ENCODE measurements at places on chromosomes 2 and 18.

DNA sequence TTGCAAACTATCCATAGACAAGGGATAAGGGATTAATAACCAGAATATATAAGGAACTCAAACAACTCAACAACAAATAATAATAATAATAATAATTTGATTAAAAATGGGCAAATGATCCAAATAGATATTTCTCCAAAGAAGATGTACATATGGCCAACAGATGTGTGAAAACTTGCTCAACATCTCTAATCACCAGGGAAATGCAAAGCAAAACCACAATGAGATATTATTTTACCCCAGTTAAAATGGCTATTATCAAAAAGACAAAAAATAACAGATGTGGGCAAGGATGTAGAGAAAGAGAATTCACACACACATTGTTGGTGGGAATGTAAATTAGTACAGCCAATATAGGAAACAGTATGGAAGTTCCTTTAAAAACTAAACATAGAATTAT lies 26.9 kb downstream of the DNAH7 start:
- no peak for DNase-seq

GRCh38 chr2:98658816-98659490 lies 50.6 kb downstream of the UNC50 start:
- no peak for DNase-seq

DNA sequence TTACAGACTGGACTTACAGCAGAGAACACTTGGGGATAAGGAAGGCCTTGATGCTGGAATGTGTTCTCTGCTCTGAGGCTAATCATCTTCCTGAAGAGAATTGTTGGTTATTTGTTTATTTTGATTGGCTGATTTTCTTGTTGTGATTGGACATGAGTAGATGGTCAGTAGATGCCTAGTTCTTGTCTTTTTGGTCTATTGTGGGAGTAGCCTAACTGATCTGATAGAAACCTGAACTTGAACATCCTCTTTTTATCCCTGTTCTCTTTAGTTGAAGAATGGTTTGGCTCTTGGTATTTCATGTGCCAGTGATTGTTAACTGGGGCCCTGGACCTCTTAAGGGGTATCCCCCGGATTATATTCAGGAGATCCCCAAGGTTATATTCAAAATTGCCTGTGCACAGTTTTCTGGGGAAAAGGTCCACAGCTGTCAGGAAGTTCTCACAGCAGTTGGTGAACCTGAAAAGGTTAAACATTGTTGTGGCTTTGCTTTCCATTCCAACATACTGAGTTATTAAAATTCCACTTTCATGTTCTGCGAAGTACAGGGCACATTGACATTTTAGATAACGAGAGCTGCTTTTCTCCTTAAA lies 13.6 kb downstream of the TWSG1 start:
- no peak for DNase-seq

GRCh38 chr2:178799305-178799704 lies 7.9 kb downstream of the TTN start:
- no peak for DNase-seq

- no peak for DNase-seq
Observed at GRCh38 chr2:43609290-43609918, 13.6 kb upstream of the THADA start.

Data from T follicular helper cell (primary cell).